ENCODE measurements at places on chromosomes 7 and 10.

GRCh38 chr10:93535293-93535692 is 31.2 kb upstream of the FFAR4 start:
- DNase-seq, result no peak

- no peak for DNase-seq
Observed at GRCh38 chr10:50604809-50605208, 18.9 kb downstream of the SGMS1 start.

DNA sequence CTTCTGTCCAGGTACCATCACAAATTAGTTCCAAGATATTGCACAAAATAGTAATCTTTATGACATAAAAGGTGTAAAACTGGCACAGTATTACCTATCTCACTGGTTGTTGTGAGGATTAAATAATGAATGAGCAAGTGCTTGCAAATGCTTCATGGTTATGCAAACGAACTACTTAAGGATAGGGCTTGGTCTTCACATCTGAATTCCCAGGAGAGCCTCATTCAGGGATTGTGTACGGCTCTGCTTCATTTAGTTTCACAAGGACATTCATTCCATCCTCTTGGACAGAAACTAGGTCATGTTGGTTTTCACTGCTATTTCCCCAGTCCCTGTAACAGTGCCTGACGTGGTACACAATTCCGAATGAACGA is 12.1 kb downstream of the ABCA13 start:
- no peak for DNase-seq

GRCh38 chr10:59803714-59804113 is 50.5 kb upstream of the MRLN start:
- DNase-seq, result no peak

GRCh38 chr7:66921396-66921917 is 432 bp downstream of the TMEM248 start:
- DNase-seq, result no peak

DNA sequence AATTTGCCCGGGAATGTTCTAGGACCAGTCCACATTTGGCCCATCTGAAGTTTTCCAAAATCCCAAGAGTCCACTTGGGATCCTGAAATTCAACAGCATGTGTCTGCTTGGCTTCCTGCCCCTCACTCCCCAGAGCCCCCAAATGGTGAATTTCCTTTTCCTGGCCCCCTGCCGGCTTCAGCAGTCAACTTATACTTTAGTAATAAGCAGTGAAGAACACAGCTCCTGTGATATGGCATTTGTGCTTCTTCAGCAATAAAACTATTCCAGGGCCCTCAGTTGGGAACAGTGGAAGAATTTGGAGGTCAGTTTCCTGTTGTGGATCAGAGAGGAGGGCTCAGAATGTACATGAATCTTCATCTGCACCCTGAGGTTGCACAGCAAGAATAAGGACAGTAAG is 51.1 kb downstream of the PRF1 start:
- DNase-seq, result no peak

- DNase-seq, result no peak
Observed at GRCh38 chr10:63257778-63258177, 124.7 kb downstream of the NRBF2 start.

DNA sequence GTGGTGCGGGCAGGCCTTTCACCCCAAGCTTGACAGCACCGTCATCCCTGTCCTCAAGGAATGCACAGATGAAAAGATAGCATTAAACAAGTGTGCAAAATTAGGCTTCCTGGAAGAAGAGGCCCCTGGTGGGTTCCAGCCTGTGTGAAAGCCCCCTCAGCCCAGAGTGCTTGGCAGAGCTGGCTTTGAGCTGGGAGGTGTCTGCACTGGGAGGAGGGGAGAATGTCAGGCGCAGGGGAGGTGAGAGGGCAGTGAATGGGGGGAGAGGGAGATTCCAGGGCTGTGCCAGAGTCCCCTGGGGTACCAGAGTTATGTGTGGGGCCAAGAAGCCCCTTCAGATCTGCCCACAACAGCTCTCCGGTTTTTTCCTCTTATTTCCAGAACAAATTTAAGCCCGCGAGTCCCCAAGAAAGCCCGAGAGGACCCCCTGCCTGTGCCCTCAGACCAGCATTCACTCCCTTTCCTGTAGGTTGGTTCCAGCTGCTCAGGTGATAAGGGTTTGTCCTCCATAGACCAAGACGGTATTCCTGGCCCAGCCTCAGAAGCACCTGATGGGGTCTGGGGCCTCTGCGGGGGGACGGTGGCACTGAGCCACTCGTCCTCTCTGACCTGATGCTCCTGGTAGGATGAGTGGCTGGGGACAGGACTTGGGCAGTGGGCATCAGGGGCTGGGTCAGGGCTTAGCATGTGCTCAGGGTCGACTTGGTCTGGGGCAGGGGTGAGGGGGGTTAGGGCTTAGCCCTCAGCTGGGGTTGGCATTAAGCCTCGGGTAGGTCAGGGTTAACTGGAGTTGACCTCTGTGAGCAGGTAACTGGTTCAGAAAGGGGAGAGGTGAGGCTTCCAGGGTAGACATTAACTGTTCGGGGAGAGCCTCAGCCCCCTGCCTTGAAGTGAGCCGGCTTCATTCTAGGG is 43.4 kb downstream of the ADCYAP1R1 start:
- no peak for DNase-seq

Data from non-pigmented ciliary epithelial cell (primary cell).